ENCODE measurements at places on chromosomes 6 and 20.

DNA sequence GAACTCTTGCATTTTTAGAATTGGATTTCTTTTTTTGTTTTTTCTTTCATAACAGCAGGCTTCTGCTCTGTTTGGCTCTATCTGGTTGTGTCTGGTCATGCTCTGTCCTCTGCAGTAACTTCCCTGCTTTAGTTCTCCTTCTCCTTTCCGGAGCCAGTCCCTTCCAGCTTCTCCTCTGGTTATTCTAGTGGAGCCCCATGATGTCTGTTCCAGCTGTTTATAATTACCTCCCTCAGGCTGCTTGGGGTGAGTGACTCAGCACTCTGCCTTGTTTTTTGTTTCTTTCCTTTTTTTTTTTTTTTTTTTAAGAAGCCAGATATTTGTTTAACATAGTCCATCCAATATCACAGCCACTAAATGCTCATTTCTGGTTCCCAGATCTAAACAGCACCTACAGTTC is 409.6 kb downstream of the MAFB start:
- DNase-seq, result no peak

- DNase-seq, result no peak
Observed at GRCh38 chr6:7269816-7270215, 43.2 kb downstream of the SSR1 start.

DNA sequence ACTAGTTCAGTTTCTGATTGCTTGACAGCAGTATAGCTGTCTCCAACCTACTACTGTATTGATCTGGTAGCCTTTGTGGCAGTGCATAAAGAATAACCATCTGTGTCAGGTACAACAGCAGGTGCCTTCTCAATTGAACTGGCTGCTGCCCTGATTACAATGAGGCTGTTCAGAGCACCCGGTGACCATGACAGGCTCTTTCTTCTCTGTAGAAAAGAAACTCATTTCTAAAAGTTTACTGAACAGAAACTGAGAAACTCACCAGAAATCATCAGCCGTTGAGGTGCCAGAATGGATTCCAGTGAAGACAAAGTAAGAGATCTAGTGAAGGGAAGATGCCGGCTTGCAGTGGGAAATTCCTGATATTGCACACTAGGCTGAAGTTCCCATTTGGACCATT is 954.4 kb downstream of the PHF3 start:
- no peak for DNase-seq

DNA sequence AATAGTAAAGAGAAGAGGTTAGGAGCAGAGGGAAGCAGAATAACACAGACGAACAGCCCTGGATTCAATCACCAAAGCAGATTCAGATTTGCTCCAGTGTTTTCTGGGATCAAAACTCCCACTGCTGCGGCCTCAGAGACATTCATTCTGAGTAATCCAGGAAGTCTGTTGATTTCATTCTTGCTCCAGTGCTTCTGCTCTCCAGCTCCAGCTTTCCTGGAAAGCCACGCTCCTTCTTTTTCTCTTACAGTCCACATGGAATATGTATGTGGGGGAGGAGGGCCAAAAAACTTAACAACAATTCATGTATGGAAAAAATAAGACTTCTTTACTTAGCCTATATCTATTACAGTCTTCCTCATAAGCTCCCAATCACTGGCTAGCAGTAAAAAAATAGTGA is 26.4 kb upstream of the UST start:
- peak; percentile 12 for DNase-seq

- no peak for DNase-seq
Observed at GRCh38 chr6:72216222-72217068, 330.1 kb downstream of the RIMS1 start.

- no peak for DNase-seq
Observed at GRCh38 chr20:32637311-32637710, 36.4 kb downstream of the C20orf203 start.

- no peak for DNase-seq
Observed at GRCh38 chr6:163708466-163708865, 293.9 kb downstream of the QKI start.

GRCh38 chr20:50826121-50826520 is 31.3 kb downstream of the BCAS4 start:
- DNase-seq, result no peak

GRCh38 chr6:79719248-79719960 is 88.3 kb downstream of the SH3BGRL2 start:
- no peak for DNase-seq

GRCh38 chr6:95545226-95545625 is 32.1 kb upstream of the MANEA start:
- DNase-seq, result no peak

GRCh38 chr6:105997482-105997881 is 88.7 kb upstream of the PRDM1 start:
- DNase-seq, result no peak

- no peak for DNase-seq
Observed at GRCh38 chr20:25987073-25987927, 290.6 kb upstream of the ZNF337 start.

GRCh38 chr20:47320990-47321805 is 35.3 kb downstream of the ZMYND8 start:
- DNase-seq, result no peak

GRCh38 chr6:35011096-35012041 is 122.3 kb downstream of the ANKS1A start:
- no peak for DNase-seq

GRCh38 chr20:57385940-57386339 is 5.3 kb upstream of the RBM38 start:
- no peak for DNase-seq

DNA sequence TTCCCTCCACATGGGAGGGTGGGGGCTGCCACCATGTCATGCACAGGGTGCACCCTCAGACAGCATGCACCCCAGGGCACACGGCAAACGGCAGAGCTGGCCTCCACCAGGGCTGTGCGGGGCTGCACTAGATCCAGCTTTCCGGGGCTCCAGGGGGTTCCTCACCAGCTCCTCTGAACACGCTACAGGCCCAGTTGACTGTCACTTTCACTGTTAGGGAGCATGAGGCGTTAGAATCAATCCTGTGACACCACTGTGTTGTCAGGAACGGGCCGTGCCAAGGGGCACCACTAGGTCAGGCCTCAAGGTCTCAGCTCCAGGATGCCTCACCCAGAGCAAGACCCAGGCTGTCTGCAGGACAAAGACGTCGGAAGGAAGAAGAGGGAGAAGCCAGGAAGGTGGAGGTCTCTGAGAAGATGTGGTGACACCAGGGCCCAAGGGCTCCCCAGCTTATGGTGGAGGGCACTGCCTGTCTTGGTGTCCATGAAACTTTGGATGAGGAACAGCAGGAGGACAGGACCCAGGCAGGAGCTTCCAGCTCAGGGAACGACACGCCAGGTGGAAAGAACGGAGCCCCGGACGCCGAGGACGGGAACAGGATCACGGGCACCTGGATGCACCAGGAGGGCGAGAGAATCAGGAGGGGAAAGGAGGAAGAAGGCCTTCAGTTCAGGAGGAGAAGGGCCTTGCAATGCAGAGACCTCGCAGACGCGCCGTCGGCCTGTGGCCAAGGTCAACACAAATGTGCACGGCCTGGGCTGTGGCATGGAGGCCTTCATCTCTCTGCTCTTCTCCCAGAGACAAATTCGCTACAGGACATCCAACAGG is 49.5 kb downstream of the YTHDF1 start:
- no peak for DNase-seq
